Kasumi-1 (cell line): ENCODE measurements at places on chromosomes 2 and 18.

DNA sequence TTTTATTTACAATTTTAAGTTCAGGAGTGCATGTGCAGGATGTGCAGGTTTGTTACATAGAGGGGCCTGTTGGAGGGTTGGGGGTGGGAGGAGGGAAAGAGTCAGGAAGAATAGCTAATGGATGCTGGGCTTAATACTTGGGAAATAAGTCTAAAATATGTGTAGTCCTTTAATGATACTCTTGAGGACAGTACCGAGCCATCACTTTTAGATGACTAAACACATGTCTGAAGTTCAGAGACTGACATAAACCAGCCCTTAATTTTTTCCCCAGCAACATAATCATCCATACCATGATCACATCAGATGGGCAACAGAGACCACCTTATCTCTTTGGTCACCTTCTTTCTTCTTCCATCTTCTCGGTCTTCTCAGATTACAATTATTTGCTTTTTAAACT lies 189.1 kb upstream of the COL3A1 start:
- DNase-seq, result no peak

DNA sequence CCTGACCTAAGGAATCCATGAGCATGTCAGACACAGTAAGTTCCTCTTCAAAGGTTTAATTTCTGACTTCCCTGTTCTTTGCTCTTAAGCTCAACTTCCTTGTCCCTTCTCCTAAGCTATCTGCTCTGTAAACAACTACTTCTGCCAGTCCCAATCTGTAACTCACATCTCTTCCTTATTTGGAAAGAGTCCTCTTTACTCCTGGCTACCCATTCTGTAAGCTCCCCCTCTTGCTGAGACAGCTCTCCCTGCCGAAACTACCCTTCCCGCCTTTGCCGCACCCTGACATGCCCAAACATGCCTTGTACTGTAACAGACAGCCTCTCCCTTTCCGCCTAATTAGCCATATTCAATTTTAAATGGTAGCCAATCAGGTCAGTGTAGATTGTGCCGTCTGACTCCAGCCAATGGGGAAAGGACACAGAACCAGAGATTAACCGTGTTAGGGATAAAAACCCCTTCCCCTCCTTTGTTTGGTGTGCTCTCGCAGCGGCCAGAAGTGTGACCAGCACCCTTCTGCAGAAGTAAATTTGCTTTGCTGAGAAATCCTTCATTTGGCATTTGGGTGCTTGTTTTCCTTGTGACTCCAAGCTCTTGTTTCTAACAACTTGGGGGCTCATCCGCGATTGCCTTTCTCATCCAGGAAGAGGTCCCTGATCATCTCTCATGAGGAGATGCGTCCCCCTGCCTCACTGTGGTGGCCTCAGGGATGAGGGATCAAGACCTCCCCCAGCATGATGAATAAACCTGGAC lies 49.0 kb downstream of the PIAS2 start:
- DNase-seq, result peak; percentile 71

GRCh38 chr2:102480285-102481195 lies 7.5 kb downstream of the SLC9A4 start:
- DNase-seq, result no peak

- DNase-seq, result no peak
These were observed 80.8 kb upstream of the MGAT4A start for GRCh38 chr2:98811766-98812165.

DNA sequence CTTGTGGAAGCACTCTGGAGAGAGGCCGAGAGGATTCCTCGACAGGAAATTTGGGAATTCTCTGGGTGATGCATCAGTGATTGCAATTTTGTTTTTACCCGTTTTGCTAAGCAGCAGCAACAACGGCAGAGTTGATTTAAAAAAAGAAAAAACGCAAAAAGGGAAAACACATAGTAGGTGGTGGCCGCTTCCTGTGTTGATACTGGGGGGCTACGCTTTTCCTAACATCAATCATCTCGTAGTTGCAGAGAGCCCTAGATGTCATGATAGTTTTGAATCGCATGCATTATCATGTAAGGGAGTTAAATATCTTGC lies 271 bp upstream of the RBM43 start:
- peak; percentile 29 for DNase-seq

DNA sequence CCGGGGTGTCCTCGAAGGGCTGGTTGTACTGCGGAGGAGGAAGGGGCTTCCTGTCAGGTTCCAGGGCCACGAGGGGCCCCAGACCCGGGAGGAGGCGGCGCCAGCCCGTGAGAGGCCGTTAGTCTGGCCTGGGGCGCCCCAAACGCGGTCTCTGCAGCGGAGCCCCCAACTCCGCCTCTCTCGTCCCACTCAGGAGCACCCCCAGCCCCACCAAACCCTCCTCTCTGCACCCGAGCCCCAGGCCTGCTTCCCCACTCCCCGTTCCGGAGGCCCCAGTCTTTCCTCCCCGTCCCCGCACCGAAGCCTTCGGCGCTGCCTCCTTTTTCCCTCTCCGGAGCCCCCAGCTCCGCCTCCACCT lies 473 bp downstream of the HJURP start:
- DNase-seq, result no peak

DNA sequence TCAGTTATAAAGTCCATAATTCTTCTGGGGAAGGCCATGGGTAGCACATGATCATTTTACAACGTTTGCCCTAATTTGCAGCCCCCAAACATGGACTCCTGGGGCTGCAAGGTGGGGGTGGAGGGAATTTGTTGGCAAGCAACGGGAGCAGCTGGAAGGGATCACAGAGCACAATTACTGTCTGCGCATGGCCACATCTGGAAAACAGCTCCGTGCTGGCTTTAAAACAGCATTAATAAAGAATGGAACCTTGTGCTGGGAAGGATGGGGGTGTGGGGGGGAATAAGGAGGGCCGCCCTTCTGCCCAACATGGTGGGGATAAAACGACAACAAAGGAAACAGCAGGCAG lies 60.9 kb upstream of the SLC14A2 start:
- no peak for DNase-seq

DNA sequence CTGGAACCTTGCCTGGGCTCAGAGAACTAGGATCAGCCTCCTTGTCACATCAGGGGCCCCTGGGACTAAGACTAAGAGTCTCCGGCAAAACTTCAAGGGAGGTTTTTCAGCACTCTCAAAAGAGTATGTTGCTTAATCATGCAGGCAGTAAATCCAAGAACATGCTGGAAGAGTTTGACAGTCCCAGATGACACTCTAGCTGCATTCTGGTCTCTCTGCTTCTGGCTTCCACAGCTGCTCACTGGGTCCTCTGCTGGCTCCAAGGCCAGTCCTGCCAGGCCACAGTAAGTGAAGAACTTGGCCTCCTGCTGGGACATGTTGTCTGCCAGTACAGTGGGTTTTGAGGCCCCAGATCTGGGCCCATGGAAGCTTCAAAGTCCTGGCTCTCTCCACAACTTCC lies 45.2 kb upstream of the IL1RL1 start:
- no peak for DNase-seq

GRCh38 chr18:79523736-79524180 lies 128.0 kb downstream of the NFATC1 start:
- peak; percentile 42 for DNase-seq

GRCh38 chr2:224723586-224724217 lies 7.5 kb upstream of the CCDC195 start:
- peak; percentile 1 for DNase-seq
